ENCODE measurements at places on chromosomes 2 and 18.

- DNase-seq: no peak
Observed at GRCh38 chr2:68855550-68855949, 15.6 kb downstream of the BMP10 start.

DNA sequence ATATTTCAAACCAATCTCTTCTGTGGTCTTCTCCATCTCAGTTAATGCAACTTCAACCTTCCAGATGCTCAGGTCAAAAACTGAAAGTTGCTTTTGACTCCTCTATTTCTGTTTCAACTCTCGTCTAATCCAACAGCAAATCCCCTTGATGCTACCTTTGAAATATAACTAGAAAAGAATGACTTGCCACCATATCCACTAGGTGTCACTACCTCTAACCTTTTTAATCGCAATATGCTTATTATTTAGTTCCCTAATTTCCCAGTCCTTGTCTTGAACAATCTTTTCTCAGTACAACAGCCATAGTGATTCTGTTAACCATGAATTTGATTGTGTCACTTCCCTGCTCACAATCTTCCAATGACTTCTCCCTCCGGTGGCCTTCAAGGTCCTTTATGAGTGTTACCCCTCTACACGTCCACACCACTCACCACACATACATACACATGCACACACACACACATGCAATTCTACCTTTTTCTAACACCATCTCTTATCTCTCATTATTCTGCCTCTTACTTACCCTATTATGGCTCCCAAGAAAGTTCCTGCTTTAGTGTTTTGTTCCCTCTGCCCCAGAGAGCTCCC, 245.5 kb upstream of the KCNJ3 start:
- DNase-seq: no peak

DNA sequence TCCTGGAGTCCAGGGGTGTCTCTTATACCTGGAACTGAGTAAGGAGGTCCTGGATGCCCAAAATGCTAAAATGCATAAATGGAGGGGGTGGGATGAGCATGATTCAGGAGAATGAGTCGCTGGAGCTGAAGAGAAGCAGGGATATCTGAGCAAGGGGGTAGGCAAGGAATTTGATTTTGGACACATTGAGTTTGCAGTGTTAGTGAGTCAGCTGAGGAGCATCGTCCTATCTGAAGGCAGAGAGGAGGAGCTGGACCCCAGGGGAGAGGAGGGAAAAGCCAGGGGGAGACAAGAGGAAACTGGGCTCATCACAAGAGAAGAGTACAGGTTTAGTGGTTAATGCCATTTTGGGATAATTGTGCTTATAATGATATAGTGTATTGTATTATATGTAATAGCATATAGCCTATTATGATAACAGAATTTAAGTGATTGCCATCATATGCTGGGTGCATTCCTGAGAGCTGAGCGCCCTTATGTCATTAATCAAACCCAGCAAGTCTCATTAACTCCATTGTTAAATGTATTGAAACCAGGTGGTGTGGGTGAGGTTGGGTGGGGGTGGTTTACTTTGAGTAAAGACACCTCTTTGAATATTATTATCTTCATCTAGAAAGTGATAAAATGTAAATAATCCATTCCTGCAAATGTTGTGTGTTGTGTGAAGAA, 12.4 kb downstream of the EHD3 start:
- no peak for DNase-seq

DNA sequence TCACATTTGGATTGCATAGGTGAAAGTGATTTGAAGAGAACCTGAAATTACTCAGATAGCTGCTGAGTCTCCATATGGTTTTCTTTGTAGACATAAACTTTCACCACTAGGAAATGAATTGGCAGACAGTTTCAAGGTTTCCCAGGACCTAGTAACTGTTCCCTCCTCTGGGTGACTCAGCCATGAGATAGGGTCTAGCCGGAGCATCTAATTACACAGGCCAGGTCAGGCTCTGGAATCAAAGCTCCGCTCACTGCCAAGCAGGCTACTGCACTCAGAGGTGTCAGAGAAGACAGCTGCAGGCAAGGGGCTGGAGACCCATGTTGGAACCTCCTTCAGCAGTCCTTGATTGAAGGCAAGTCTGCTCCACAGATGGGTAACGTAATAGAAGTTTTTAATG, 429.2 kb downstream of the TNS1 start:
- DNase-seq: no peak

GRCh38 chr18:13318731-13319501, 100.4 kb downstream of the LDLRAD4 start:
- no peak for DNase-seq

- no peak for DNase-seq
Observed at GRCh38 chr2:210028178-210028577, 25.7 kb downstream of the RPE start.

DNA sequence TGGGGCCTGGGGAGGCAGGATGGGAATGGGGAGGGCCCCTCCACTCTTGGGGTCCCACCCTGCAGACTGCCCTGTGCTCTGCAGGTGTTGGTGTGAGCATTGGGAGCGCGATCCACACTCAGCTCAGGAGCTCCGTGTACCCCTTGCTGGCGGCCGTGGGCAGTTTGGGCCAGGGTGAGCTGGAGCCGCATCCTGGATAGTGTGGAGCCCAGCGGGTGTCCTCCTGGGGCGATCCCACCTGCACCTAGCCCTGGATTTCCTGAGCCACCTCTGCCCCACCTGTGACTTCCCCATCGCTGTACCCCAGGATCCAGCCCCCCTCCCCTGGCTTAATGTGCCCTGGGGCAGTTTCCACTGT, 2.6 kb downstream of the PROM2 start:
- DNase-seq: no peak

GRCh38 chr2:233600386-233600785, 17.0 kb upstream of the UGT1A8 start:
- no peak for DNase-seq

DNA sequence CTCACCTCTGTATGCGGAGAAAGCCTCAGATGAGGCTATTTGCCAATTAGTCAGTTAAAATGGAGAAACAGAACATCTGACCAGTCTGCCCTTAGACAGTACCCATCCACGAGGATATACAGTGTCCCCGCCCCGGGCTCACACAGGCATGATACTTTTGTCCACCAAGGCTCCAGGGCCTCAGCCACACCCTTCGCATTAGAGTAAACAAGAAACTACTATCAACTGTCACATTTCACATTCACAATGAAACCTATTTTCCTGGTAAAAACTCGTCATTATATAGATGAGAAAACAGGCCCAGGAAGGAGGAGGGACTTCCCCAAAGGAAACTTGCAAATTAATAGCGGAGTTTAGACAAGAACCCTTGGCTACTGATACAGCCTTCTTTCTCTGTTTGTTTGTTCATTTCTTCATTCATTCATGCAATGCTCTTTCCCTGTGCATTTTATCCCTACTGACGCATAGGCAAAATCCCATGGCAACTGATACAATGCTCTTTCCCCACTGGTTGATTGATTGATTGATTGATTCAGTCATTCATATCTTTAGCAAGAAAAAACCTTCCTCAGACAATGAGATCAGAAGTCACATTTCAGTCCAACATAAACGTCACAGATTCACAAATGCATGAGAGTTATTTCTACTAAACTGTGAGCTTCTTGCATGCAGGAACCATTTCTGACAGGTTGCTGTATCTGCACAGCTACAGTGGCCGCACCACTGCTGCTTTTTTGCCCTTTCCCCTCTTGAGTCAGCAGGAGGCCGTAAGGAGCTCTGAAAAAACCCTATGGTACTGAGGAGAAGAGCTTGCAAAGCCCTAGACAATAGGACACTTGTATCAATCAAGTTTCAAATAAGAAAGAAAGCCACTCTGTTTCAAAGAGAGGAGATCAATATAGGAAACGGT, 777.1 kb downstream of the RNF144A start:
- no peak for DNase-seq

DNA sequence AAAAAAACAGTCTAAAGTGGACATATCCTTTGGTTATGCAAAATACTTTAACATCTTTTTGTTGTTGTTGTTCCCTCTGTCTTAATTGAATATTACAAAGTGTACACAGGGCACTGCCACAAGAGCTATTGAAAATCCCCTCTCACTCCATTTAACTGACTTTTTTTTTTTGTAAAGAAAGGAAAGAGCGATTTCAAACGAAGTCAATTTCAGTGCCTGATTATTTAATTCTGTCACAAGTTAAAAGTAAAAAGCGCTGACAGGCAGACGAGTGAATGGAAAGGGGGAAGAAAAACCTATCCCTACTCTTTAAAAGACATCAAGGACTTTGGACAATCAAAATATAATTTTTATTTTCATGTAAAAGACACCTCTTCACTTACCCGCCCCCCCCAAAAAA, 1.9 kb downstream of the FIGN start:
- no peak for DNase-seq

- no peak for DNase-seq
Observed at GRCh38 chr2:19872302-19872701, 29.5 kb downstream of the TTC32 start.

DNA sequence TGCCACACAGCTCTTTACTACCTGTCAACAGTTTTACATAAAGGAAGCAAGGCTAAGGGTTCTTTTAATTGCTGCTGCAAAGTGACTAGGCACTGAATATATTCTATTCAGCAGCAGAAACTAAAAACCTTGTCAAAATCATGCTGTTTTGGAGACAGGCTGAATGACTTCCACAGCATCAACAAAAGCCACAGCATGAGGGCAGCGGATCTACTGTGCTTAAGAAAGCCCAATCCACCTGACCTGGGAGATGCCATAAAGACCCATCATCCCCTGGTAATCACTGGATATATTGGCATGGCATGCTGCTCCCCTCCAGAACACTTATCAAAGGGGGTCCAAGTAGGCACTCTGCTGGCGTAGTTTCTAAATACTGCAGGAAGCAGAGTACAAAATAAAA, 715.1 kb upstream of the SLC8A1 start:
- DNase-seq: no peak

DNA sequence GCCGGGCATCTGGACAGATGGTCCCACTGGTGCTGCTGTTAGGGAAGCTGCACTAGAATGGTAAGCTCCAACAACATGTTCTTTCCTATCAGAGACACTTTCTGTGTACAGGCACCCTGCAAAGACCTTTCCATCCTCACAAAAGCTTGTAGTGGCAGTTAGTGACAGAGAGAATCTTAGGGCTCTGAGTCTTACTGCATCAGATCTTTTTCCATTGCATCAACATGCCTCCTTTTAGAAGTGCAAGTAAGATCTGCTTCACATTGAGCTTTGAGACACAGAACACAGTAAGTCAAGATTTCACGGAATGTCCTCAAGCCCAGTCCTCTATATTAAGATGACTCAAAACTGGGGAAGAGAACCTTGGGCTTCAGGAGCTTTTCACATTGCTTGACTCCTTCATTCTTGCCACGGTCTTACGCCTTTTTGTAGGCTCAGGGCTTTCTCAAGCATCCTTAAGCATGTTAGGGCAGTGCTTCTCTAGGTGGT, 52.6 kb downstream of the ARL4C start:
- DNase-seq: no peak

GRCh38 chr18:79965119-79965902, 868 bp downstream of the HSBP1L1 start:
- DNase-seq: no peak

DNA sequence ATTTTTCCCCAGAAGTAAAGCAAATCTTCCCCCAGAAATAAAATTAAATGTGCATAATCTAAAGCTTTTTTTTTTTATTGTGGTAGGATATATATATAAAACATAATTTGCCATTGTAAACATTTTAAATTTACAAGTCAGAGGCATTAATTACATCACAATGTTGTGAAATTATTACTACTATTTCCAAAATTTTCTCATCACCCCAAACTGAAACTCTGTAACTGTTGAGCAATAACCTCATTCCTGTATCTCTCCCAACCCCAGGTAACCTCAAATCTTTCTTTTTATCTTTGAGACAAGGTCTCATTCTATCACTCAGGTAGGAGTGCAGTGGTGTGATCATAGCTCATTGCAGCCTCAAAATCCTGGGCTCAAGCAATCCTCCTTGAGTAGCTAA, 11.2 kb downstream of the MRPL19 start:
- no peak for DNase-seq

- DNase-seq: peak; percentile 27
Observed at GRCh38 chr2:96631804-96632435, 6.2 kb downstream of the KANSL3 start.

- peak; percentile 20 for DNase-seq
Observed at GRCh38 chr2:190343536-190344275, at the start of gene INPP1. TSS of gene INPP1 (plus strand) at chr2:190343589. CDS start at chr2:190360103, 16,514 bp downstream.

- no peak for DNase-seq
Observed at GRCh38 chr2:105373895-105374401, 24.9 kb downstream of the FHL2 start.

DNA sequence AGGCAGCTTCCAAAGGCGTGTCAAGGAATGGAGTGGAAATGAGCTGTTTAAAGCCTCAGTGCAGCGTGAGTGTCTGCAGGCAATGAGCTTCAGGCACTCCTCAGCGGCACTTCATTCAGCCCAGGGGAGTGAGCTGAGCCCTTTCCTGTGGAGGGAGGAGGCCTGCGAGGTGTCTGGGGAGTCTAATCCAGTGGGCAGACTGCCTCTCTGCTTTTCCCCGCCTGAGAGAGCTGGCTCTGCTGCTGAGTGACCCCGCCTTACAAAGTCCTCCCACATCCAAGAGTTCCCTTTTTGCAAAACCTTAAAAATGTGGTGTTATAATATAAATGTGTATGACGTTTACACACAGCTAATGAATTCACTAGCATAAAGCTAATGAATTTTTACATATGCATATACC, 7.0 kb upstream of the LDLRAD4 start:
- no peak for DNase-seq

GRCh38 chr2:209556354-209556961, 132.6 kb downstream of the MAP2 start:
- peak; percentile 45 for DNase-seq

DNA sequence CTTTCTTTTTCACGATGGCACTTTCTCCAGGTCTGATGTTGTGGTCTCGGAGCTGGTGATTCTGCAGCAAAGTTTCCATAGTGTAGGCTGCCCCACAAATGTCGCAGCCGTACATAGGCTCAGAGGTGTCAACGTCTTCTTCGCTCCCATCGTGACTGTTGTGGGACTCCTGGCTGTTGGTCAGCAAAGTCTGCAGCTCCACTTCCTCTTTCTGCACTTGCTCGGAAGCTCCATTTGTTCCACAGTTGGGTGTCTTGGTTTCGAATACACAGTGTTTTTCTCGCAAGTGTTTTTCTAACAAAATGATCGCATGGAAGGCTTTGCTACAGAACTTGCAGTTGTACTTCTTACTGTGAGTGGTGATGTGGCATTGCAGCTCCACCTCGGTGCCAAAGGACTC, 126.8 kb downstream of the ZNF521 start:
- no peak for DNase-seq

DNA sequence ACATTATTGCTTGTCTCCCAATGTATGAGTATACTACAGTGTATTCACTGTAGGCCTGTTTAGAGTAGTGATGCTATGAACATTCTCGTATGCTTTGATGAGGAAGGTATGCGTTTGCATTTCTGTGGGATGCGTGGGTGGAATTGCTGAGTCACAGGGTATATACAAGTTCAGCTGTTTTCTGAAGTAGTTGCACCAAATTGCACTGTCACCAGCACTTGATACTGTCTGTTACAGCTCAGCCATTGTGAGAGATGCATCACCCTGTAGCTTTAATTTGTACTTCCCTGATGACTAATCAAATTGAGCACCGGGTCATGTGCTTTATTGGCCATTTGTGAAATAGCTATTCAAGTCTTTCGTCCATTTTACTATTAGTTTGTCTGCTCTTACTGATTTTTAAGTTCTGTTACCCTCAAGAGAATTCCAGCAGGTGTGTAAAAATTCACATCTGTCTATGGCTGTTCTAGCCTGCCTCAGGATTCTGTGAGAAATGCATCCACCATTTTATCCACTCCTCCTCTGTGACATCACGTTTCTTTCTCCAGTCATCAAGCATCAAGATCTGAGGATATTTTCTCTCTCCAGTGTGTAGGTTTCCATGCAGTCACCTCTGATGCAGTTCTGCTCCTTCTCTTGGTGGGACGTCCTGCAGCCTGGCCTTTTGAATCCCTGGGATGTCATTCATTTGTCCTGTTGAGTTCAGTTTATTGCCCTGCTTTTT, 72.5 kb downstream of the DGKD start:
- peak; percentile 50 for DNase-seq

Data from fibroblast of the conjunctiva (primary cell).